Breast epithelium (tissue), 4 donors: ENCODE measurements at places on chromosomes 4 and X.

- H3K27ac ChIP-seq = no peak overlapping the region
- no peaks in the 10 kb centered on the region for H3K4me1 ChIP-seq
- H3K27me3 ChIP-seq = no peaks in the 10 kb centered on the region
- no peak overlapping the region for H3K4me3 ChIP-seq
- H3K36me3 ChIP-seq = no peaks in the 10 kb centered on the region
- DNase-seq = no peak
These were observed 37.3 kb downstream of the SAT1 start for GRCh38 chrX:23820235-23820782.

- no peaks in the 10 kb centered on the region for H3K36me3 ChIP-seq
- no peaks in the 10 kb centered on the region for H3K4me1 ChIP-seq
- H3K27me3 ChIP-seq = no peaks in the 10 kb centered on the region
These were observed 26.7 kb downstream of the TMEM192 start for GRCh38 chr4:165085946-165086345.

DNA sequence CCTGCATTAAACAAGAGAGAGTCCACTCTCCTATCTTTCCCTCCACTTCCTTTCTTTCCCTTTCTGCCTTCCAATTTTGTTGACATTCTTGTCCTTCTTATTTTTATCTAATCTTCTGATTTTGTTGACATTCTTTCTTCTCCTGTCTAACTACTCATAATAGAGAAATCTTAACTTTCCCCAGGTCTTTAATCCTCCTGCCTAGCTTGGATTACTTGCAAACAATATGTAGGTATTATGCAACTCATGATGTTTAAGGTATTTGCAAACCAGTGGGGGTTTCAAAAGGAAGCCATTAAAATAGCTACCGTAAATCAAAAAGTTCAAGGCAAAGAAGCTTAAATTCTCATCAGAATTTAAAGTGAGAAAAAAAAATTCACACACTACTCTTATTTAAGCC, 53.9 kb downstream of the PROM1 start:
- no peaks in the 10 kb centered on the region for H3K36me3 ChIP-seq
- H3K4me1 ChIP-seq = no peaks in the 10 kb centered on the region
- no peak for DNase-seq
- H3K27ac ChIP-seq = no peak overlapping the region
- no peak overlapping the region for H3K4me3 ChIP-seq
- no peaks in the 10 kb centered on the region for H3K27me3 ChIP-seq

- no peaks in the 10 kb centered on the region for H3K27me3 ChIP-seq
- no peak overlapping the region for H3K4me3 ChIP-seq
- H3K27ac ChIP-seq = no peak overlapping the region
- no peaks in the 10 kb centered on the region for H3K4me1 ChIP-seq
These were observed 34.2 kb downstream of the PLAC1 start for GRCh38 chrX:134624046-134624430.

GRCh38 chrX:146614663-146615478, 194.7 kb upstream of the CXorf51B start:
- no peaks in the 10 kb centered on the region for H3K4me1 ChIP-seq
- H3K27ac ChIP-seq = no peak overlapping the region
- H3K36me3 ChIP-seq = no peaks in the 10 kb centered on the region
- no peak for DNase-seq
- H3K27me3 ChIP-seq = no peaks in the 10 kb centered on the region
